Left ventricle myocardium inferior (tissue), 1 donor: ENCODE measurements at places on chromosomes 12 and 14.

DNA sequence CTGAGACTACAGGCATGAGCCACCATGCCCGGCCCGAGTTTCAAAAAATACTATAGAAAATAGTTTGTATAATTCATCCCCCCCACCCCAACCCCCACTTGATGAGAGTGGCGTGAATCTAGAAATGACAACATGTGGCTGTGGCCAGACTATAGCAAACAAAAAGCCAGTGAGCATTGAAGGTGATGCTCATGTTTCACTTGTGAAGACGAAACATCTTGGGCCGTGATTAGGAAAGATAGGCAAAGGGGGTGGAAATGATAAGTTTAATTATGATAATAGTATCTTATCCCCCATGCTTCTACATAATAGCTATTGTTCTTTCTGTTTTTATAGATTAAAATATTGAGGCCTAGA lies 8.5 kb downstream of the BORCS5 start:
- DNase-seq: no peak

DNA sequence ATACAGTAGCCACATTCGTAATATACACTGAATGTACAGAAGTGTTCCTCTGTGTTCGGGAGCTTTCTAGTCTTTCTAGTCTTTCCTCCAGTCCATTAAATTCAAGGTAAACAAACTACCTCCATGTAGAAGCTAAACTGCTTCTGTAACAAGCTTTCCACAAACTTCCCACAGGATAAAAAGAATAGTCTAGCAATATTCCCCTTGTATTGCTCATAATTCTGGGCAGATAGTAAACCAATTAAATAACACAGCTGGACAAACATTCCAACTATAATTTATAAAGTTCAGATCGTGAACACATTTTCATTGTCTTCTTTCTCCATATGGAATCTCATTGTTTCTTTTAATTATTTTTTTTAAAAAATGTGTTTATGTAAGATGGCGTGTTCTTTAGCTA lies 307.2 kb downstream of the AEBP2 start:
- no peak for DNase-seq

GRCh38 chr14:71196921-71197320 lies 289.7 kb downstream of the PCNX1 start:
- DNase-seq: no peak

GRCh38 chr12:22254478-22254877 lies 80.0 kb downstream of the ST8SIA1 start:
- DNase-seq: no peak
